ENCODE measurements at places on chromosomes 7 and 10.
A peak's percentile ranks its signal among the peaks of the same experiment; 100 is the strongest.

- no peak for DNase-seq
Observed at GRCh38 chr7:92402920-92403759, 44.1 kb upstream of the GATAD1 start.

GRCh38 chr7:137579913-137580640 lies 236.5 kb upstream of the PTN start:
- DNase-seq: no peak

GRCh38 chr10:132947843-132948242 lies 5.5 kb upstream of the CFAP46 start:
- DNase-seq: no peak

GRCh38 chr7:136654406-136654805 lies 214.0 kb upstream of the CHRM2 start:
- no peak for DNase-seq

GRCh38 chr10:49335364-49335972 lies 36.5 kb downstream of the C10orf71 start:
- DNase-seq: no peak

- no peak for DNase-seq
Observed at GRCh38 chr7:106740806-106741205, 79.8 kb upstream of the CCDC71L start.

- DNase-seq: no peak
Observed at GRCh38 chr10:117663750-117664149, 121.2 kb downstream of the EMX2 start.

DNA sequence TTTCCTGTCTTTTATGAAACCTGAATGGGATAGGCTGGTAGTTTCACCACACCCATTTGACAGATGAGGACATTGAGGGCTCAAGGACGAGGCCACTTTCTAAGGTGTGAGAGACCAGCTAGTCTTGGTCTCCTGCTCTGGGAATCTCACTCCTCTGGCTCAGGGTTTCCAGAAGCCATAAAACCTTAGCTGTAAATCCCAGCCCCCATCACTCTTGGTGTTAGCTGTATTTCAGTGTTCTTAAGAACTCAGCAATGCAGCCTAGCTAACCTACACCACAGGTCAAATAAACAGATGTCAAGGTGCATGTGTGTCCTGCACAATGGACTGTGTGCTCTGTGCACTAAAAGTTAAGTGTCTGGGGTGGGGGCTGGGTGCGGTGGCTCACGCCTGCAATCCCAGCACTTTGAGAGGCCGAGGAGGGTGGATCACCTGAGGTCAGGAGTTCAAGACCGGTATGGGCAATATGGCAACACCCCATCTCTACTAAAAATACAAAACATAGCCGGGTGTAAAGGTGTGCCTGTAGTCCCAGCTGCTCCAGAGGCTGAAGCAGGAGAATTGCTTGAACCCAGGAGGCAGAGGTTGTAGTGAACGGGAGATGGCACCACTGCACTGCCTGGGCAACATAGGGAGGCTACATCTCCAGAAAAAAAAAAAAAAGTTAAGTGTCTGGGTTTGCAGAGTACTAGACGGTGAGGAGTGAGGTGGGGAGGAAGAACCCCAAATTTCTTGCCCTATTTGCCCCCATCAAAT lies 567 bp upstream of the EPO start:
- DNase-seq: no peak

DNA sequence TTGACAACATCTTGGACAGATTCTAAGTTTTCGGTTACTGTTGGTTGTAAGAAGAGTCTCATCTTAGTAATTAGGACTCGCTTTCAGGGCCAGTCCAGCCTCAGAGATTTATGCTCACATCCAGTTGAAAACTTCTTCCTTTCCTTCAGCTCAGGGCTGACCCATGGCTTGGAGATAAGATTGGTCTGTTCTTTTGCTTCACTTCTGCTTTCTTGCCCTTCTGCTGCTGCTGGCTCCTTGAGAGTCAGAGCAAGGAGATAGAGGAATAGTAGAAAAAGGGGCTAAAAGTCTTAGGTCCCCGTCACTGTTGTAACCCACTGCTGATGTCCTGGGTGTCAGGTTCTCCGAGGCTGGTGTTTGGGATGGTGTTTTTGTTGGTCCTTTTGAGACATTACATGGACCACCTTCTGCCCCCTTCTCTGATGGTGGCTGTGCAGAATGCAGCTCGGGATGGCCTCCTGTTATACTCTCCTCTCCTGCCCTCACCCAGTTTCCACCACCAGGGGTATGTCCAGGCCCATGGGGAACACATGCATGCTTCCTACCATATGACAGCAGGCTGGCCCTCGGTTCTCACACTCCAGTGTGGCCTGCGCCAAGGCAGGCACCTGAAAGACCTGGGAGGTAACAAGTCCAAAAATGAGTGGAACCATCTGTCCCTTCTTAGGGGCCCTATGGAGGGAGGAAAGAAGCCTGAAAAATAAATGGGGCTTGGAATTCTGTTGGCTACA lies 67.8 kb upstream of the PCBD1 start:
- no peak for DNase-seq

- no peak for DNase-seq
Observed at GRCh38 chr7:157408258-157409101, 71.7 kb downstream of the DNAJB6 start.

DNA sequence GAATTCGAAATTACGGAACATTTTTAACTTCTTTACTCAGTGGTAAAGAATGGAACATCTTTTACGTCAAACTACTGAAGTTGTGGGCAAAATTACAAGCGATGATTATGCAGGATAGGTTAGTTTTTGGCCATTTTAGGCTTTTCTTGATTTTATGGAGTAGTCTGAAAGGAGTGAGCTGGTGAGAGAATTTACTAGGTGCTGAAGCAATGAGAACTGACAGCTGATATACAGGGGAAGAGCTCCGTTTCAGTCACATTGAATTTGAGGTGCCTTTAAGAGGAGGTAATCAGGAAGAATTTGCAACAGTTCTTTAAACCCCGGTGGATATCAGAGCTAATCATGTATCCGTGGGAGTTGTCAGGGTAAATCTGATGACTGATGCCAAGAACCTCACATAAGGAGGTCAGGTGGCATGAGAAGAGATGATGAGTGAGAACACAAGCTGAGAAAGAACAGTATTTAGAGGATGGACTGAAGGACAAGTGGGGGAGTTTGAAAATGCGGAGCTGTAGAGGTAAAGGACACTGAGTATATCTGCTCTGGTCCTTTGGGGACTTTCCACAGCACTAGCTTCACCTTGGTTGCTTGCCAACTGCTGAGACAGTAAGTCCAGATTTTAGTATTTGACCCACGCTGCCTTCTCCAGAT lies 104.3 kb downstream of the AHR start:
- no peak for DNase-seq

DNA sequence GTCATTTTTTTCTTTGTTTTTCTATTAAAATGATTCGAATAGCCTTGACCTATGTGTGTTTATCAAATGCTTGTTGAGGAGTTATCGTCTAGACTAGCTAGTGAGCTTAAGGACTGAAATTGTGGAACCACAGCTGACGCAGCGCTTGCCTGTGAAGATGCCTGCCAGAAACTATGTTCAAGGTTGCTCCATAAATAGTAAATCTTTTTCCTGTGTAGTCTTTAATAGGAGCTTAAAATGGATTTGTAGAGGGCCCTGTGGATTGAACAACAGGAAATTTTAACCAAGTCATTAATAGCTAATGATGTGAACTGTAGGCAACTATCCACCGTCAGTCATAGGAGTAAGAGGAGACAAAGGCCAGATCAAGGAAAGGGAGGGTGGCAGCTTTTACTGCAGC lies 145.1 kb downstream of the GNAI1 start:
- no peak for DNase-seq

GRCh38 chr10:133334503-133335245 lies 2.0 kb downstream of the CALY start:
- DNase-seq: no peak

DNA sequence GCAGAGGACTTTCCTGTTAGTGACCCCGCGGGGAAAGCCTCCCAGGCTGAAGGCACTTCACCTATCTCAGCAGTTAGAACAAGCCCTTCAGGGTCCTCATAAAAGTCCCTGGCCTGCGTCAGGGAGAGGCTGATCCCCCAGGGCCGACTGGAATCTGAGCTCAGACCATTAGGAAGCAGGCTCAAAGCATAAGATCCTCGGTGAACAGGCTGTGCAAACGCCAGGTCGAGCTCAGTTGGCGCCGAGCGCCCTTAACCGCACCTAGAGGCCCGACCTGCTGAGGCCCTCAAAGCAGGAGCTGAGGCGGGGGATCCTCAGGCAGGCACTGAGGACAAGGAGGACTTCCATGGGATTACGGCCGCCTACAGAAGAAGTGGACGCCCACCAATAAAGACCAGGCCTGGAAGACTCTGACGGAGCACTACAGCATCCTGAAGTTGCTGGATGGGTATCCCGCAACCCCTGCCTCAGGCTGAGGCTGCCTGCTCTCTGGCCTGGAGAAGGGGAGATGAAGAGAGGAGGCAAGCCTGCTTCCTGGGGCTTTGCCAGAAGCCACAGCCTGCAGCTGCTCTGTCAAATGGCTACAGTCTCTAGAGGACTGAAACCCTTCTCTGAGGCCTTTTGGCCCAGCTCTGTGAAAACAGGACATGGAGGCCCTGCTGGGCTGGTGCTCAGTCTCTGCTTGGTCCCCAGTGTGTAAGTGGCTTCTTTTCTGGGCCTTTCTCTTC lies 29.9 kb downstream of the LIPJ start:
- DNase-seq: no peak

DNA sequence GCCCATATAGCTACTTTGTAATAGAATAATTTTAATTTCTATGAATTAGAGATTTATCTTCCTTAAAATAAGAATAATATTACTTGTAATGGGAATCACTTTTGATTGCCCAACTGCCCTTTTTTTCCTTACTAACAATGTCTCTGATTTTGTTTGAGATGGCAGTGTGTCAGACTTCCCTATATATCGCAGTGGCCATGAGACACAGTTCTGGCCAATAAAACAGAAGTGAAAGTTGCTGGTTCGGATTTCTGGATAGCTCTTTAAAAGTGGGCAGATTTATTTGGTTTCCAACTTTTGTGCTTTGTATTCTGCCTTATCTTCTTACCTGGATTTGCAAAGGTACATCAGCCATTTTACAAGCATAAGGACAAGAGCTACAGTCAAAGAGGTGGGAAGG lies 170.2 kb downstream of the PPP1R17 start:
- no peak for DNase-seq

DNA sequence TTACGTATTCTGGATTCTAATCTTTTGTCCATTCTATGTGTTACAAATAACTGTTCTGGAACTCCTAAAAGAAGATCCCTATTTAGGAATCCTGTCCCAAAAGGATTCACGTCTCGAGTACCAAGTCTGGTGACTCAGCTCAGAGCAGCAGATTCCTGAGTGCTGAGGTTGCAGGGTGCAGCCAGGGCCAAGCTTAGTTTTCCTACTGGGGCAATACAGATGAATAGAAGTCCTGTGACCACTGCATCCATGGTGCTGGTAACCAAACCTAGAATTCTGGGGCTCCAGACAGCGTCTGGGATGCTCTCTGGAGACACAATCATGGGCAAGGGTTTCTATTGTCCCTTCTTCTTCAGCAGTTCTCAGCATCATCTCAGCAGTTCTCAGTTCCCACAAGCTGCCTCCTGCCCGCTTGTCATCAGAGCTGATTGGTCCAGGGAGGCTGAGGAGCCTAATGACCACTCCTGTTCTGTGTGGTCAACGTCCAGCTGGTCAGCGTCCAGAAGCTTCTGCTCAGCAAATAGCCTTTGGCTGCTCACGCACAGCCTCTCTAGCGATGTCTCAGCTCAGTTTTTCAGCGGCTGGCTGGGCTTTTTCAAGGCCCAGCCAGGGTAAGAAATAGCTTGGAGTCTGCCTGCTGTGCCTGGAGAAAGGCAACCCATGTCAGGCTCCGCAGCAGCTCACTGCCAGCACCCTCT lies 50.4 kb upstream of the C7orf33 start:
- DNase-seq: no peak

DNA sequence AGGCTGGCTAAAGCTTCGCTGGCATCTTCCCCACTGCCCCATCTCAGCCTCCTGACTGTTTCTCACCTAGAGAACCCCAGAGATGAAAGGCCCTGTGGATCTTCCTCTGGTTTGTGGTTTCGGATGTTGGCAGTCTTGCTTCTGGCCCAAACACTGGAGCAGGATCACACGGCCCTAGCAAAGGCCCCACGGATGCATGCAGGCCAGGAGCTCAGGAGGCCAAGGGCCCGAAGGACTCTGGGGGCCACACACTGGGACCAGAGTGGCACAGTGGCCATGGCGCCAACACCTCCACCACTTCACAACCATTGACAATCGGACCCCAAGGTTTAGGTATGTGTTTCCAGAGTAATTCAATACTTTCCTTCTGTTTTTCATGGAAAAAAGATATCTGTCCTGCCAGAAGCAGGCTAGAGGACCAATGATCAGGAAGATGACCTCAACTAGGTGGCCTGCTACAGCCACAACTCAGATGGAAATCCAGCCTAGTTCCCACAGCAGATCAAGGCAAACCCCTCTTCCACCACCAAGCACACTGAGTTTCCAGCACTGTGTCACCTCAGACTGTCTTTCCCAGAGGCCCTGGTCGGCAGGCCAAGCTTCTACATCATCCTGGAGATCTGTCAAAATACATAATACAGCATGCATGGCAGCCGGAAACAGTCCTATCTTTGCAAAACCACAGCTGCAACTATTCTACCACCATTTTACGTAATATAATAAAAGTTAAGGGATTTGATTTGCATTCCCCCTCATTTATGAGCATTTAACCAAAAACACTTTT lies 53.0 kb downstream of the CTBP2 start:
- DNase-seq: no peak

GRCh38 chr10:3891396-3891795 lies 106.4 kb upstream of the KLF6 start:
- no peak for DNase-seq

- no peak for DNase-seq
Observed at GRCh38 chr10:71981015-71981875, 17.1 kb downstream of the CHST3 start.

- DNase-seq: no peak
Observed at GRCh38 chr7:36526863-36527548, 137.3 kb downstream of the ANLN start.

GRCh38 chr10:3033925-3034324 lies 33.4 kb upstream of the PFKP start:
- DNase-seq: no peak

- DNase-seq: peak; percentile 25
Observed at GRCh38 chr10:71708301-71708703, 11.3 kb downstream of the C10orf105 start.

- no peak for DNase-seq
Observed at GRCh38 chr7:71687831-71688599, 556.1 kb downstream of the GALNT17 start.

DNA sequence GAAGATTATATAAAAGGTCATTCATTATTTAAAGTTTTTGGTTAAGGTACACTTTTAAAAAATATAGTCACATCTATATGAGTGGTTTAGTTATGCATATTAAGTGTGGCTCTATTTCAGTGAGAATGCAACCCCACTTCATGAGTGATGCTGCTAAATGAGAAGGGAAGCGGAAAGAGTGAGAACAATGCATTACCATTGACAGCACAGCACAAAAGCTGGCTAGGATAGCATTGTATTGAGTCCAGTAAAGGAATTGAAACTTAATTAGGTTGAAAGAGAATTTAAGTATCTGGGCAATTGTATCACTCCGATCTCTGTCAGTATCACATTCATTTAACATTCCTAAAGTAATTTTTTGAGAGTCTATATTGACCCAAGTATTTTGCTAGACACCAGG lies 13.2 kb downstream of the POM121L12 start:
- no peak for DNase-seq
